ENCODE measurements at places on chromosomes 6 and 20. TPM values are rescaled to one million over a fixed set of nuclear protein-coding genes. Genes with fewer than 3 reads are reported as not detected.

DNA sequence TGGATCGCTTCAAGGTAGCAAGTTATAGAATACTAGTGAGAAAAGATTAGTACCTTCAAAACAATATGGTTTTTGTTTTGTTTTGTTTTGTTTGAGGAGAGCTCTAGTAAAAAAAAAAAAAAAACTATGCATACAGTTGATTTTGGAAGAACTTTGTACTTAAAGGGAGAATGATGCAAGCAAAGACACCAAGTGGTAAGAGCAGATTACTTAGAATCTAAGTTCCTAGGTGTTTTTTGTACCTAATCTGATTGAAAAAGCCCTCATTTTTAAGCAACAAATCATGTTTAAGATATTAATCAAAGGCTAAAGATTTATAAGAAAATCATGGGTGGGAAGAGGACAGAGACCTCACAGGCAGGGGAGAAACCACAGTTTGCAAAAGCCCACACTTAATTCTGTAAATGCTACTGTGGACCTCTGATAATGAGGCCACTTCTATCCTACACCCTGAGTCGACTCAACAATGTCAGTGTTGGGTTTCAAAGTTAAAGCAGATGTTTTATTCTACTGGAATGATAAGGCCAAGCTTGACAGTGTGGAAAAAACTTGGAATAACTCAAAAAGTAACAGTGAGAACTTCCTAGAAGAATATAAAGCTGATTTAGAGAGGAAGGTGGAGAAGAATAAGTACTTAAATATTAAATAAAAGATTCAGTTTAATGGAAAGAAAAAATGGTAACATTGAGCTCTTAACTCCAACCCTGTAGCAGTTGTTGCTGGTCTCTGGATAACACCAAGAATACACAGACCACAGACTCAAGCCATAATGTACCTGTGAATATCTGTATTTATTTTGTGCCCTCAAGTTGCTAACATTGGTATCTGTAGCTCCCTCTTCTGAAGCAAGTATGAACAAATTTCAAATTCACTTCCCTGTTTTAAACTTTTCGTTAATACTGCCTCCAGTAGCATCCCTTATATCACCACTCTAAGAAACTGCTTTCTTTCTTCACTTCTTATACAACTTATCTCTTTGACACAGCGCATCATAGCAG lies 1047.8 kb downstream of the EPHA7 start:
- H3K27ac ChIP-seq, result no peak overlapping the region
- no peak for DNase-seq
- no peaks in the 10 kb centered on the region for H3K4me1 ChIP-seq
- no peak overlapping the region for H3K4me3 ChIP-seq

DNA sequence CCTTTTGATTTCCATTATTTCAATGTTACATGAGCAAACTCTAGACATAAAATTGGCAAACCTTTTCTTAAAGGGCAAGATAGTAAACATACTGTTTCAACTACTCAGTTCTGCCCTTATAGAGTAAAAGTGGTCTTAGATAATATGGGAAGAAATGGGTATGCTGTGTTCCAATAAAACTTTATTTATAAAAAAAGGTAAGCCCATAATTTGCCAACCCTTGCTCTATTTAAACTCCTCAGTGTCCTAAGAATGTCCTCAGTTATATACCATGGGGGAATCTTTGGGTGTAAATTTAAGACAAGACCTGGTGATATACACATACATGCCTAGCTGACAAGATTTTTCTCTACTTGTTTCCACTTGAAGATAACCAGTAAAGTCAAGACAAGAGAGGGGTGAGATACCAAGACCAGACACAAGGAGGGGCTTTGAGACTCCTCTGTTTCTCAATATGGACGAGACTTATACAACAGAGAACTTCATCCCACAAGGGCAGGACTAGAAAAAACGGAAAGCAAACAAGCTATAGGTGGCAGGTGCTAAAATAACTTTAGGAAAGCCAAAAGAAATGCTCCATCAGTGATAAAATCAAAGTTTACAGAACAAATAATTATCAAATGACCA lies 10.5 kb downstream of the SNX3 start:
- no peak overlapping the region for H3K27ac ChIP-seq
- H3K27me3 ChIP-seq, result no peaks in the 10 kb centered on the region
- no peak overlapping the region for H3K4me3 ChIP-seq
- H3K4me1 ChIP-seq, result no peaks in the 10 kb centered on the region

GRCh38 chr6:157155804-157156203 lies 167.5 kb downstream of the TMEM242 start:
- H3K4me1 ChIP-seq, result peaks cover 7% of the 10 kb centered on the region
- H3K27me3 ChIP-seq, result no peaks in the 10 kb centered on the region
- DNase-seq, result no peak
- H3K36me3 ChIP-seq, result peaks cover 24% of the 10 kb centered on the region
- no peak overlapping the region for H3K4me3 ChIP-seq

GRCh38 chr20:51584737-51585136 lies 42.2 kb upstream of the NFATC2 start:
- peaks cover 3% of the 10 kb centered on the region for H3K4me1 ChIP-seq
- DNase-seq, result no peak
- H3K27ac ChIP-seq, result no peak overlapping the region
- no peaks in the 10 kb centered on the region for H3K27me3 ChIP-seq
- H3K4me3 ChIP-seq, result no peak overlapping the region

DNA sequence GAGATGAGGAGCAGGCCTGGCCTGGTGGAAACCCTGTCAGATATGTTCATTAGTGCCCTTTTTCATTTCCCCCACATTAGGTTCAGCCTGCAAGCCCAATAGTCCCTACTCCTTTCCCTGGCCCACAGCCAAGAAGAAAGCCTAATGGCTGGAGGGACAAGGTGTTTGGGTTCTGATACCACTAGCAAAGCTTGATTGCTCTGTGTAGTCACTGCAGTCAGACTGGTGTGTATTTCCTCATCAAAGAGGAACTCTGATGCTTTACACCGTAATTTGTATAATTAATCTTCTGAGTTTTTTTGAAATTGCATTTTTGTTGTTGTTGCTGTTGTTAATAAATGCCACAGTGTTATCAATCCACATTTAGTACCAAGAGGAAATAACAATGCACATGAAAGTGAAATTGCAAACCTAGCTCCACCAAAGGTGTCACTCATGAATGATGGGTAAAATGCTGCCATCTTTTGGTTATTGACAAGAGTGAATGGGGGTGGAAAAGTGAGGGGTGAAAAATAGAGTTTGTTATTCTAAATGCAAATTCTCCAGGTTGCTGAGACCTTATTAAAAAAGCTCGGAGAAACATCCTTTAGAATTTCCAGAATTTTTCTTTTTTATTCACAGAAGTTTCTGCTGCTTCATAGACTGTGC lies 320.2 kb upstream of the POU3F2 start:
- no peaks in the 10 kb centered on the region for H3K27me3 ChIP-seq
- DNase-seq, result no peak
- H3K4me1 ChIP-seq, result no peaks in the 10 kb centered on the region
- H3K4me3 ChIP-seq, result no peak overlapping the region
- H3K36me3 ChIP-seq, result no peaks in the 10 kb centered on the region
- no peak overlapping the region for H3K27ac ChIP-seq

DNA sequence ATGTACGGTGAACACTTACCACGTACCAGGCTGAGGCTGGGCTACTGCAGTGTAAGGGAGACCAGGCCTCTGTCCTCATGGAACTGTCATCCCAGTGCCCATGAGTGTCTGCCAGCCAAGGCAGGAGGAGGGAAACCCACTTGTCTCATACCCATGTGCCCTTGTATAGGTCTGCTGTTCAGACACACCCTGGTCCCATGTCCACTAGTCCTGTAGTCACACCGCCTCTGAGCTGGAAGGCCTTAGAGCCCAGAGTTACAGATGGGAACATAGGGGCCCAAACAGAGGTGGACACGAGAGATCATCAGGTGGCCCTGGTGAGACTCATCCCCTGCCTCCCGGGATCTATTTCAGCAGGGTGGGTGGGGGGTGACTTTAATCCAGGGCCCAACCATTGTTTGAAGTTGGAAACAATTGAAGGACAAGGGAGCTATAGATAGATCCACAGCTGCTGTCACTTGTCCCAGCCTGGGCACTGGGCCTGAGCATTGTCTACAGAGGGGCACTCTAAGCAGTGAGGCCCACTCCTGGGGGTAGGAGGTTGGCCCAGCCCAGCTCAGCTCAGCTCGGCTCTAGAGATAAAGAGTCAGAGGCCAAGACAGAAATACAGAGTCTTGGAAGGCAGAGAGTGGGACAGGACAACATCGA lies 14.6 kb downstream of the MYH7B start:
- no peaks in the 10 kb centered on the region for H3K36me3 ChIP-seq
- H3K4me1 ChIP-seq, result no peaks in the 10 kb centered on the region
- no peak overlapping the region for H3K4me3 ChIP-seq
- no peak overlapping the region for H3K27ac ChIP-seq

- no peaks in the 10 kb centered on the region for H3K4me1 ChIP-seq
- H3K36me3 ChIP-seq, result no peaks in the 10 kb centered on the region
- no peak overlapping the region for H3K27ac ChIP-seq
- H3K4me3 ChIP-seq, result no peak overlapping the region
Observed at GRCh38 chr6:90110971-90111370, 185.7 kb downstream of the BACH2 start.

GRCh38 chr6:110358553-110359160 lies 508 bp upstream of the METTL24 start:
- no peaks in the 10 kb centered on the region for H3K4me1 ChIP-seq
- H3K27ac ChIP-seq, result no peak overlapping the region
- H3K4me3 ChIP-seq, result peak overlapping the region; percentile 25
- no peak for DNase-seq

GRCh38 chr20:10644458-10645204 lies 29.2 kb downstream of the JAG1 start:
- no peak overlapping the region for H3K27ac ChIP-seq
- H3K36me3 ChIP-seq, result peaks cover 92% of the 10 kb centered on the region
- peaks cover 14% of the 10 kb centered on the region for H3K4me1 ChIP-seq
- H3K27me3 ChIP-seq, result no peaks in the 10 kb centered on the region
- no peak for DNase-seq

BPIFB4 gene
- not detected for total RNA-seq

FNDC11 gene
- total RNA-seq, result 0.28 TPM

FKBP1C gene
- 0.72 TPM for total RNA-seq

PBOV1 gene
- total RNA-seq, result not detected

FAXC gene
- total RNA-seq, result 1.9 TPM

MOCS1 gene
- 8.1 TPM for total RNA-seq

SNAP91 gene
- total RNA-seq, result not detected

RSPO4 gene
- not detected for total RNA-seq

Data from IMR-90 (cell line).